ENCODE measurements at places on chromosomes 11 and 22.

DNA sequence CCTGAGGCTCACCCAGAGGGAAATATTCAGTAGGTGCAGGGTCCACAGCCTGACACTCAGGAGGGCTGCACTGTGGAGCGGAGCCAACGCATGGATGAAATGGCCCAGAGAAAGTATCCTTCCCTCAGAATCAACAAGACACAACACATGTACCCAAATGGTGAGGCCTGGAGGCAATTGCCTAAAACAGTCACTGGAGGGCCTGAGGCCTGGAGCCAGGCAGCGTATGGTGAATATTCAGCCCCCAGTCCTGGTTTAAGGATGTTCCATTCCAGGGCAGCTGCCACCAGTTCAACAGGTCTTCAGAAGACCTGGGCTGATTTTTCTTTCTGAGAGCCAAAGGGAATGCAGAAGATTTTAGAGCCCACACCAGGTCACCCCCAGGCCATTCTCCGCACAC, 264.8 kb downstream of the INSC start:
- no peak for DNase-seq

DNA sequence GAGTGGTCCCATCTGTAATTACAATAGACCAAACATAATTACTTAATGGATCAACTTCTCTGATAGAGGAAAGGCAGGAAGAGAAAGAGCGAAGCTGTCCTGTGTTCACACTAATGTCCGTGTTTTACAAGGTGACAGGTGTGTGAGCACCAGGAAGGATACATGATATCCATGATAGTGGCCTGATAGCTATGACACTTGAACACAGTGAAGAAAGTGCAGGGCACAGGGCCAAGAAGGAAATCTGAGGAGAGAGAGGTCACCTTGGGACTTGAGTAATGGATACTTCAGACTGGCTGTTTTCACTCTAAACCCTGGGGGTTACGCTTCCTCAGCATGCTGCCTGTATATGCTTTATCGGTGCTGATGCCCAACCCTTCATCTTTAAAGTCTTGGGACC, 29.4 kb downstream of the TUB start:
- no peak for DNase-seq

- DNase-seq = no peak
These were observed 8.5 kb upstream of the CREBZF start for GRCh38 chr11:85673393-85673792.

GRCh38 chr11:116409238-116409637, 363.5 kb downstream of the BUD13 start:
- DNase-seq = no peak

DNA sequence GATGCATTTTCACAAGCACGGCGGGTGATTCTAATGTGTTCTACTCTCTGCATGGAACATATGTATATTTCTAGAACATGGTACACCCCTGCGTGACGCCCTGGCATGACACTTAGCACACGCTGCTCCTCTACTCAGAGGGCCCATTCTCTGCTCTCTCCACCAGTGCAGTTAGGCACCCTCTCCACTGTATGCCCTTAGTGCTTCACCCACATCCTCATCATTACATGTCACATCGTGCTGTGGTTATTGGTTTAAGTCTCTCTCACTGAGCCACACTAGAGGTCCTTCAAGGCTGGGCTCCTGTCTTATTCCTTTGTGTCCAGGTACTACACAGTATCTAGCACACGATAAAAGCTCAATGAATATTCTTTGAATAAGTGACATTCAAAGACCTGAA, 16.7 kb downstream of the TMPRSS13 start:
- no peak for DNase-seq

- DNase-seq = no peak
These were observed 82.5 kb downstream of the C22orf31 start for GRCh38 chr22:28978863-28979796.

GRCh38 chr11:17432002-17432401, 43.5 kb upstream of the KCNJ11 start:
- no peak for DNase-seq

- DNase-seq = no peak
These were observed 103.4 kb downstream of the MSANTD4 start for GRCh38 chr11:105918600-105918999.

- no peak for DNase-seq
These were observed 25.8 kb downstream of the KCNQ1OT1 start for GRCh38 chr11:2673871-2674471.

Measured in keratinocyte (primary cell).